ENCODE measurements at places on chromosomes 5 and 9.

DNA sequence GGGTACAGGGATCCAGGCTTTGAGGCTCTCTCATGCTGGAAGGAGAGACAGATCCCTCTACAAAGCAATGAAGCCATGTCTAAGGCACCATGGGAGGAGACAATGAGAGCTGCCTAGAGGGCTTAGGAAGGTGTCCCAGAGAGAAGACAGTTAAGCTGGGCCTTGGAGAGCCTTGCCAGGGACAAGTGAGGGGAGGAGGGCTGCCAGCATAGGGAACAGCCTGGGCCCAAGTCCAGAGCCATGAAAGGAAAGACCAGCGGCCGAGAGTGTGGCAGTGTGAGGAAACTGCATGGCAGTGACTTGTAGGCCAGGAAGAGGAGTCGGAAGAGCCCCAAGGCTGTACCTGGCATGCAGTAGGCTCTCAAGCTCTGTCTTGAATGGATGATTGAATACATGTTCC is 88.5 kb downstream of the PSD2 start:
- no peak for DNase-seq

DNA sequence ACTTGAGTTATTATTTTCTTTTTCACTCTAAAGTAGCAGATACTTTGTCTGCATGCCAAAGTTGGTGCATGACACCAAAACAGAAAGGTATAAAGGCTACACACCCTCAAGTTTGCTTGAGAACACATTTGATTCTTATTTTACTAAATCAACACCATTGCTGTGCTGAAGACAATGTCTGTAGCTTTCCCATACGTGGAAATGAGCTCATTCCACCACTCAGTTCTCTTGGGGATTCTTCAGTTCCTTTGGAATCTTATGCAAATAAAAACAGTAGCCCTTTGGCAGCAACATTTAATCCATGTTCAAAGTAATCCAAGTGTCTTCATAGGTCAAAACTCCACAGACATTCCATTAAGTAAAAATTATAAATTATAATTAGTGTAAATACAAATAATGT is 264.9 kb downstream of the TLE1 start:
- DNase-seq: peak; percentile 32

- DNase-seq: no peak
These were observed 30.8 kb downstream of the CNTRL start for GRCh38 chr9:121105531-121105930.

DNA sequence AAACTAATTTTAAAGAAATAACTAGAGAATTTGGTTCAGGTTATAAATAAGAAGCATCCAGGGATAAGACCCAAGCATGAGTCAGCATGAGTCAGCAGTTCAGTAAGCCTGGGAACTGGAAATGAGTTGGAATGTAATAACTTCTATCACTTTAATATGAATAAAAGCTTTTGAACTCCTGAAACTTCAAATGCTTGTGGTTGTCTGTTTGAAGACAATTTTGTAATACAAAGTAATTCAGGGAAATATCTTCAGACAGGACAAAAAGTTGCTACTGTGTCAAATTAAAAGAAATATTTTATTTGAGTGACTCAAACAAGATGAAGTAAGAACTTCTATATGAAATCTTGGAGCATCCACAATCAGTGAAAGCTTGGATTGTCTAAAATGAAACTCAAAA is 331.2 kb upstream of the DAB2 start:
- peak; percentile 96 for DNase-seq

GRCh38 chr5:52943285-52943684 is 45.9 kb upstream of the ITGA2 start:
- DNase-seq: no peak

DNA sequence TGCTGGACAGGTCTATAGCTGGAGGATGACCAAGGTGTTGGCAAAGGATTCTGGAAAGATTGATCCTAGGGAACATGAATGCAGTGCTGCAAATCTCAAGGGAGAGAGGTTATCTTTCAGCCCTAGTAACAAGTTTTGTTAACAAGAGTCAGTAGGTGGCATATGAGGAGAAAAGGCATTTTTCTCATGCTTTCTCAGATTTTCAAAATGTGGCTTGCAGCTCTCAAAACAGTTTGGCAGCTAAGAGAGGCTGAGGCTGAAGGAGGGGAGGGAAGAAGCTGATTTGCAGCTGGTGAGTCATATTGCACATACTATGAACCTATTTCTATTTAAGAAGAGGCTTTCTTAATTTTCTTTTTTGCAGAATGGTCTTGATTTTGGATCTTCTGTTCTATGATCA is 64.3 kb upstream of the PCA3 start:
- DNase-seq: peak; percentile 86

- DNase-seq: no peak
These were observed 94.2 kb downstream of the ADAMTS19 start for GRCh38 chr5:129554134-129554904.

GRCh38 chr5:69451941-69452647 is 37.2 kb downstream of the MARVELD2 start:
- DNase-seq: no peak

DNA sequence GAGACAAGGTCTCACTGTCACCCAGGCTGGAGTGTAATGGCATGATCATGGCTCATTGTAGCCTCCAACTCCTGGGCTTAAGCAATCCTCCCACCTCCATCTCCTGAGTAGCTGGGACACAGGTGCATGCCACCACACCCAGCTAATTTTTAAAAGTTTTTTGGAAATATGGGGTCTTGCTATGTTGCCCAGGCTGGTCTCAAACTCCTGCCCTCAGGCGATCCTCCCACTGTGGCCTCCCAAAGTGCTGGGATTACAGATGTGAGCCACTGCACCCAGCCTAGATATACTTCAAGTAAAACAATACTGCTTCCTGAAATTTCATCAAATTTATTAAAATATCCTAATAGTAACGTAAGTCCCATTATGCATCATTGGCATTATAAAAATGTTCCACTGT is 33.4 kb downstream of the STARD4 start:
- no peak for DNase-seq

GRCh38 chr5:150522504-150523414 is 14.8 kb downstream of the NDST1 start:
- DNase-seq: no peak

- DNase-seq: peak; percentile 97
These were observed 96.6 kb downstream of the PCSK1 start for GRCh38 chr5:96336351-96336985.

- no peak for DNase-seq
These were observed 72.1 kb upstream of the STK32A start for GRCh38 chr5:147162740-147163139.

DNA sequence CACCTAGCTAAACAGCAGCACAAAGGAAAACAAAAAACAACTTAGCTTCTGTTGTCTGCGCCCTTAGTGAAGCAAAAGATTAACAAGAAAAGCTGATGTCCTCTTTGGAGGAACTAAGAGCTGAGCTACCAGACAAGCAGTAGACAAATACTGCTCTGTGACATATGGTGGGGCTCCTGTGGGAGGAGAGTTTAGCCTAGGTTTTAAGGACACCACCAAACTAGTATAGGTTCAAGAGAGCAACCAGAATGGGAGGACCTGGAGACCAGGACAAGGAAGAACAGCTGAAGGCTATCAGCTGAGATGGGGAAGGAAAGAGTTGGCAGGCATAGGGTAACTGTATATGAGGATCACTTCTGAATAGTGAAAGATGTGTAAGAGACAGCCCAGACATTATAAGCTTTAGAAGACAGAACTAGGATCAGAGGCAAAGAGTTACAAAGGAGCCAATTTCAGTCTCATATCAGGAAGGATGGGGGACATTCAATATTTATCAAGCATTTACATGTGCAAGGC is 27.2 kb downstream of the FBXW2 start:
- DNase-seq: no peak

DNA sequence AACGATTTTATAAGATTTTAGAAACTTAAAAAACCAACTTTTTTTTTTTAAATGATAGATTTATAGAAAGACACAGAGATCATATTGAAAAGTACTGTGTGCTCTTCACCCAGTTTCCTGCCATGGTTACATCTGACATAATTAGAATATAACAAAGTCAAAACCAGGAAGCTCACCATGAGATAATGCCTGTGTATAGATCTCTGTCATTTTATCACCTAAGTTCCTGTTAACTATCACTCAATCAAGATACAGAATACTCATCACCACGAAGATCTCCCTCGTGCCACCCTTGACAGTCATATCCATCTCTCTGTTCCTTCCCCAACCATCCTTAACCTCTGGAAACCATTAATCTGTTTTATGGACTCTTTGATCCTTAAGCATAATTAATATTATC is 39.1 kb downstream of the POC5 start:
- no peak for DNase-seq

GRCh38 chr9:98450496-98450895 is 195.0 kb upstream of the TBC1D2 start:
- DNase-seq: peak; percentile 3

DNA sequence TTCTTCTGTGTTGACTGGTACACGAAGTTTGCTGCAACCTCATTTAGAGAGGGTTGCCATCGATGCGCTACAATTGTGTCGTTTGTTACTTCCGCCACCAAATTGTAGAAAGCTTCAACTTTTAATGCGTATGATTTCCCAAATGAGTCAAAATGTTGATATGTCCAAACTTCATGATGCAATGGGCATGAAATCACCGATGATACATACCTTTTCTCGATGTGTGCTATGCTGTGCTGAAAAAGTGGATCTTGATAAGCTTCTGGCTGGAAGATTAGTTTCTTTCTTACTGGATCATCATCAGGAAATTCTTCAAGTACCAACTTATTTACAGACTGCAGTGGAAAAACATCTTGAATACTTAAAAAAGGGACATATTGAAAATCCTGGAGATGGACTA is 65.7 kb downstream of the TMEM38B start:
- DNase-seq: peak; percentile 4

DNA sequence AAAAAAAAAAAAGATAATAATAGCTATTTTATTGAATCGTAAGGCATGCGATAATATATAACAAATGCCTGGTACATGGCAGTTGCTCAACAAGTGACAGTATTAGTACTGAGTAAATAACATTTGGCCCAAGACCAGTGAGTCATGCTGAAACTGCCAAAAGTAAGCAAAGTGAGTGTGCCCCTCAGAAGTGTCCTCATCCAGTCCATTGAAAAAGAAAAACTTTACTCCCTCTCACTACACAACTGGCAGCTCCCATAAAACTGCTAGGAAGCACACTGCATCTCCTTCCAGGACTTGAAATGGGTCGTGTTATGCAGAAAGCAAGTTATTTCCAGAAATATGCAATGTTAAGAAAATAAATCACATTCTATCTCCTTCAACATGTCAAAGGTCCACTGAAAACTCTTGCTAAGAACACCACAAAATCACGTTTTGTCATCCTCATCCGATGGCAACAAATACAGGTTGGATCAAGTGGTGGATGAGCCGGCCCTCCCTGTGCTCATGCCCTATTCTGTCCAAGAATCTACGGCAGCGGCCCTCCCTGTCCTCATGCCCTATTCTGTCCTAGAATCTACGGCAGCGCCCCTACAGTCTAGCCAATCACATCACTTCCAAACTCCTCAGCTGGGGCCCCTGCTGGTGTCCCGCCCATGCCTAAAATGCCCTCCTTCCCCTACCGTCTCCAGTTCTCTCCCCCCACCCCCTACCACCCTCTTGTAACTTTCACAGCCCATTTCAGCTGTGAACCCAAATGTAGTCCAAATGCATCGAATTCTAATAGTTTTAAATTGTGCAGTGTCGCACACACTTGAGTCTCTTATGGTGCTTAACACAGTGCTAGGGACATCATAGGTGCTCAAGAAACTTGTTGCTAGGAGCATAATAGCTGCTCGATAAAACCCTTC is 12.5 kb downstream of the PTCH1 start:
- peak; percentile 35 for DNase-seq

- no peak for DNase-seq
These were observed 2.7 kb upstream of the PHPT1 start for GRCh38 chr9:136846376-136847087.

DNA sequence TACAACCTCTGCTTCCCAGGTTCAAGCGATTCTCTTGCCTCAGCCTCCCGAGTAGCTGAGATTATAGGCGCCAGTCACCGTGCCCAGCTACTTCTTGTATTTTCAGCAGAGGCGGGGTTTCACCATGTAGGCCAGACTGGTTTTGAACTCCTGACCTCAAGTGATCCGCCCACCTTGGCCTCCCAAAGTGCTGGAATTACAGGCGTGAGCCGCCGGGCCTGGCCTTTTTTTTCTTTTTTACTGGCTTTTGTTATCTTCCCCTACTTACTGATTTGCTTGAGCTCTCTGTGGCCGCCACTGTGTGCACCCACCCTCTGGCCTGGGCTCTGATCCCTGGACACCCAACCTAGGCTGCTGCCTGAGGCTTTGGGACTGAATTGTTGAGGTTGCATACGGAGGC is 60.3 kb downstream of the ANKRD33B start:
- DNase-seq: no peak

GRCh38 chr5:53256746-53257145 is 147.2 kb upstream of the MOCS2 start:
- peak; percentile 84 for DNase-seq

DNA sequence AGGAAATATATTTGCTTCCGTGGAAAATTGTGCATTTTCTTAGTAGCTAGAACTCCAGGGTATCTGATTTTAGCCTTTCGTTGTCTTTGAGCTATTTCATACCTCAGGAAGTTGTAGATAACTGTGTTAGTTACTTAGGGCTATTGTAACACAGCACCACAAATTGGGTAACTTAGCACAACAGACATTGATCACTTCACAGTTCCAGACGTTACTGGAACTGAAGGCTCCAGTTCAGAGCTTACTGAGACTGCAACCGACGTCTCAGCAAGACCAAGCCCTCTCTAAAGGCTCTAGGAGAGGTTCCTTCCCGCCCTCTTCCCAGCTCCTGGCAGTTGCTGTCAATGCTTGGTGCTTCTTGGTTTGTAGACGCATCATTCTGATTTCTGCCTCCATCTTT is 17.7 kb upstream of the ANKRD33B start:
- DNase-seq: no peak

GRCh38 chr5:14109041-14109747 is 33.9 kb upstream of the TRIO start:
- peak; percentile 38 for DNase-seq

DNA sequence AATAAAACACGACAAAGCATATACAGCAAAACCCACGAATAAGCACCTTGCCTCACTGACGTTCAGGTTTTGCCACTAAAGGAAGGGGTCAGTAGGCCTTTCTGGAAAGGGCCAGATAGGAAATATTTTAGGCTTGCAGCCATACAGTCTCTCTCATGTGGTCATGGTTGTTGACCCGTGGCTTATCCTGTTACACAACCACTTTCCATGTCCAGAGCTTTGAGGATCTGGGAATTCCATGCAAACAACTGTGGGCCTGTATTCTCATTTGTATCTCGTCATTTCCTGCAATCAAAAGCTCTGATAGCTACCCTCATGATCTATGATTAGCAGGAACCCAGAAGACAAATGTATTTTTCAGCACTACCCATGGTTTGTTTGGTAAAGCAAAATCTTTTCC is 108.3 kb downstream of the DRD1 start:
- DNase-seq: no peak

DNA sequence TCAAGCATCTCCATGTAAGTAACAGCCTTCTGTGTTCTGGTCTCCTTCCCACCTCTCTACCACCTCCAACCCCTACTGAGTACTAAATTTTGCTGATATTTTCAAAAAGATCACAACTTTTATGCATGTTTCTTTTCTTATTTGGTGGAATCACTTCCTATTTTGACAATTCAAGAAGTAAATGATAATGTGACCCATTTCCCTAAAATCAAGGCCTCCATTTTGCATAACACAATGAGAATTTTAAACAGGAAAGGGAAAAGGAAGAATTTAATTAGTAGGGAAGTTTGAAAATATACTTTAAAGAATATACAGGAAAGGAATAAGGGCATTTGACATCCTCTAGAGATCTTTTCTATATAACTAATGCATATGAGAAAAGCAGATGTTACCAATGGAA is 212.9 kb upstream of the RASA1 start:
- no peak for DNase-seq
